ENCODE measurements at places on chromosomes 2 and 18.

DNA sequence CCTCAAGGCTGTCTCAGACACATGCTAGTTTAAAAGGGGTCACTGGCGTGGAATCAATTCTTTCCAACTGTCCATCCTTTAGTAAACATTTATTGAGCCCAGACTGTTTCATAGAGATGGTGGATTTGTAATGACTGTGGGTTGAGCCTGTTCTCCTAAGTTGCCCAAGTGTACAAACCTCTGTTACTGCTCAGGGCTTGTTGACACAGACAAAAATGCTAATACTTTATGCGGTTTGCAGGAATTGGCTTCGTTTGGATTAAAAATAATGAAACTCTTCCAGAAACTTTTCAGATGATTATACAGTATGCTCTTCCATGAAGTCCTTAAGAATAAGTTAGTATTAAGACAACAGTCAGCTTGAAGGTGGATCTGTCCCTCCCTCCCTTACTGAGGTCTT is 83.6 kb upstream of the MGAT5 start:
- DNase-seq, result no peak

DNA sequence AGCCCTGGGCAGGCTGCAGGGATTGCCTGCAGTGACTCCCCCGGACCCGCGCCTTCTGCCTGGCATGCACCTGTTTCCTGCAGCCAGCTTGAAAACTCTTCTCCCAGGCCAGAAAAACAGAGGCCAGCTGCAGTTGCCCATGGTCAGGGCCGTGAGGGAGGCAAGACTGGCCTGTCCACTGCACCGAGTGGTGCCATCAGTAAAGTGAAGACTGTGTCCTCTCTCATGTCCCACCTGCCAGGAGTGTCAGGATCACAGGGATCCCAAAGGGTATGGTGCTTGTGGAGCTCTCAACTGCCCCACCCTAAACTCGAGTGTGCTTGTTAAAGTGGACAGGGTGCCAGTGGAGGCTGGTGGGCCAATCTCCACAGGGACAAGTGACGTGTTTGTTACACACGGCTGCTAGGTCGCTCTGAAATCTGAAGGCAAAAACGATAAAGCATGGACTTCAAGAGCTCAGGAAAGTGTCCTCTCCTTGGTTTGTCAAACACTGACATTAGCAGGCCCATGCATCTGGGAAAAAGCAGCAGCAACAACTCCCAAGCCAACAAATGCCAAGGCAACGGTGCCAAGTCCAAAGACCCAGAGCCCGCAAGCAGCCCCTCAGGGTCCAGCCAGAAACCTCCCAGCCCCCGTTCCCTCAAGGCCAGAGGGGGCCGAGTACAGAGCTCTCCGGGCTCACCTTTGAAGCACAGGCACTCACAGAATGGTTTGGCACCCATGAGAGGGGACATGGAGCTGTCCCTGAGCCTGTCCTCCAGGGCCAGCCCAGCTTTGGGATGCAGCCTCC is 213.2 kb downstream of the HDAC4 start:
- DNase-seq, result no peak

- no peak for DNase-seq
Observed at GRCh38 chr2:49988816-49989215, 834.5 kb upstream of the FSHR start.

DNA sequence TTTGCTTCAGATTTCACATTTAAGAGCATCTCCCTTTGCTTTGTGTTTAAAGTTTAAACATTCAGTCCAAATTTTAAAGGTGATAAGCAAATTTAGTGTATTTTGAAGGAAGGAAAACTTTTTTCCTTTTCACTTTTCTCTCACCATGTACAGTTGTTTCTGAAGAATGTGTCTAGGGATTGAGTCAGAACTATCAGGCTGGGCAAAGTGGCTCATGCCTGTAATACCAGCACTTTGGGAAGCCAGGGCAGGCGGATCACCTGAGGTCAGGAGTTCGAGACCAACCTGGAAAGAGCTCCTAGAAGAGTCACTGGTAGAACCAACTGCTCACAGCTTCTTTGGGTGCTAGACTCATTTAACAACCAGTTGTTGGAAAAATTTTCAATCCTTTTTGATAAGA is 327.0 kb upstream of the THUMPD2 start:
- DNase-seq, result no peak

GRCh38 chr2:9248363-9248762 is 41.8 kb downstream of the ASAP2 start:
- DNase-seq, result no peak

DNA sequence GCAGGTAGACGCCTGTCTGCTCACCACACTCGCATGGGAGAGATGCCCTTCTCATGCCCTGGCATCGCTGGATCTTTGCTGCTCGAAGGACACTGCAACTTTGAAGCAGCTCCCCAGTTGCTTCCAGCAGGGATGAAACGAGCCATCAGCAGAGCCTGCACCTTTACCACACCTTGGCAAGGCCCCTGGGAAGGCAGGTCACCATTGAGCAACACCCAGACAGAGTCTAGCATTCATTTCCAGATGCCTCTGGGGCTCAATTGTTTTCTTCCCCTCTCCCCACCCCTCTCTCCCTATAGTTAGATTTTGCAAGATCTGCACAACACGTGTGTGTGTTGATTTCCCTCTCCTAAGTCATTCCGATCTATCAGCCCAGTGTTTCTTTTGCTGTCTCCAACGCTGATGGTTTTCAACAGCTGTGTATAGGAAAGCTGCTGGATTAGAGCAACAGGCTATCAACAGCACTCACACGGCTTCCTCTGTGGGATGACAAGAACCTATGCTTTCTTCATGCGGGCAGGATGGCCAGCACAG is 25.6 kb upstream of the INHBB start:
- no peak for DNase-seq
